ENCODE measurements at places on chromosomes 16 and 17.

- DNase-seq = no peak
These were observed 841 bp upstream of the RAB5C start for GRCh38 chr17:42155614-42156045.

GRCh38 chr16:69057400-69058378, 47.8 kb upstream of the HAS3 start:
- DNase-seq = no peak

DNA sequence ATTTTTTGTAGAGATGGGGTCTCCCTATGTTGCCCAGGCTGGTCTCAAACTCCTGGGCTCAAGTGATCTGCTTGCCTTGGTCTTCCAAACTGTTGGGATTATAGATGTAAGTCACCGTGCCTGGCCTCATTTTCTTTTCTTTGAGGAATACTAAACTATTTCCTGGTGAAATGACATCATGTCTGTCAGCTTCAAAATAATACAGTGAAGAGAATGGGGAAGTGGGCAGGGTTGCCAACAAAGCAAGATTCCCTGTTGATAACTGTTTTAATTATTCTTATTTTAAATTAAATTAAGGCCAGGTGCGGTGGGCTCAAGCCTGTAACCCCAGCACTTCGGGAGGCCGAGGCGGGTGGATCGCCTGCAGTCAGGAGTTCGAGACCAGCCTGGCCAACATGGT, 21.1 kb downstream of the PIPOX start:
- no peak for DNase-seq

- no peak for DNase-seq
These were observed 4.0 kb upstream of the PHKG2 start for GRCh38 chr16:30744183-30744582.

- no peak for DNase-seq
These were observed 11.8 kb downstream of the PIK3R6 start for GRCh38 chr17:8855477-8856204.

DNA sequence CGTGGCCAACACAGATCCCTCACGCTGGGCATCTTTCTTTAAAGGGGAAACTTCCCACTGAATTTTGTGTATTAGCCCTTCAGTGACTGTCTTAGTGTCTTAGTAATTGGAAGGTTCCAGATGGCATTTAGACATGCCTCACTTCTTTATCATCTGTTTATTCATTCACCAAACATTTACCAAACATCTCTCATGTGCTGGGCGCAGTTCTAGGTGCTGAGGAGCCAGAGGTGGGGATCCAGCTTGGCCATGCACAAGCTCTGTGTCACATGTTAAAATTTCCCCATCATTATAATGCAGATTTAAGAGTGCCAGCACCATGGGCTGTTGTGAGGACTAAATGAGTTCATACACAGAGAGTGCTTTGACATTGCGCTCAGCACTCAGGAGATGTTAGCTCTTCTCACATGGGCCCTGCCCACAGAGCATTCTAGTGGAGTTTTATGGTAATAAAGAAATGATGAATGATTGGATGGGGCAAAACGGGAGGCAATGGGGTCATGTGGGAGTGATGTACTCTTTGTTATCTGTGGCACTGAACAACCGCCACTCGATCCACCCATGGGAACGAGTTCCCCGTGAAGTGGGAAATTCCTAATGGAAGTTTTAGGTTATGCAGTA, 119.7 kb downstream of the SNX29 start:
- DNase-seq = peak; percentile 7

DNA sequence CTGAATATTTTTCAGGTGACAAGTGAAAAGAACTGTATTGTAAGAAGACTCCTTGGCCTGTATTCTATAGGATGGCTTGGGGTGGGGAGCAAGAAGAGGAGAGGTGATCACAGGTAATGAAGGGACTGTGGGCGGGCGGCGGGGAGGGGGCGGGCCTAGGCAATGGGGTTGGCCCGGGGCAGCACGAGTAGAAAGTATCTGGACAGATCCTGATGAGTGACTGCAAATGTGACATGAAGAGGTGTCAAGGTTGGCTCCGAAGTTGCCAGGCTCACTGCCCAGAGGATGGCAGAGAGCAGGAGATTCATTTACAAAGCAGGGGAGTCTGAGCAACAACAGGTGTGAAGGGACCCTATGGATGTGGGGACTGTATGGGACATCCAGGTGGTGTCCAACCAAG, 10.8 kb upstream of the G6PC1 start:
- DNase-seq = no peak

DNA sequence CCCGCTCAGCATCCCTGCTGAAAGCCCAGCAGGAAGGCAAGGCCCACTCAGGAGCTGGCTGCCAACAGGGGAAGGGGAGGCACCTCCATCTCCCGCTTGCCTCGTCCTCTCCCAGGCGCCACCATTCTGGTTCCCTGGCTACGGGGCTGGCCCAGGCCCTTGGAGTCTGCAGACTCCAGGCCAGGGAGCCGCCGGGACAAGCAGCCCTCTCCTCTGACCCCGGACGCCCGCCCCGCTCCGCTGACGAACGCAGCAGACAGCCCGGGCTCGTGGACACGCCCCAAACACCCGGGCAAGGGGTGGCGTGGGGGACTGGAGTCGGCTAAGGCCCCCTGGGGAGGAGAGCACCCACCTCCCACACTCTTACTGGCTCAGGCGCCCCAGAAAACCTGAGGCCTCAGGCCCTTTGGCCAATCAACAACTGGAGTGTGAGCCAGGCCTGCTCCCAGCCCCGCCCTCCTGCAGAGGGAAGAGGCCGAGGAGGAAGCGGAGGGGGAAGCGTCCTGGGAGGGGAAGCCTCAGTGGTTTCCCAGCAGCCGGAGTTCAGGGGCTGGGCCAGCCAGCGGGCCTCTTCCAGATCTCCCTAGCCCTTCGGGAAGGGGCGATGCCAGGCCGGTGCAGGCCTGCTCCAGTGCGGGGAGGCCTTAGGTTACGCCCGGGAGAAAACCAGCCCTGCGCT, 4.2 kb downstream of the MNT start:
- peak; percentile 83 for DNase-seq

DNA sequence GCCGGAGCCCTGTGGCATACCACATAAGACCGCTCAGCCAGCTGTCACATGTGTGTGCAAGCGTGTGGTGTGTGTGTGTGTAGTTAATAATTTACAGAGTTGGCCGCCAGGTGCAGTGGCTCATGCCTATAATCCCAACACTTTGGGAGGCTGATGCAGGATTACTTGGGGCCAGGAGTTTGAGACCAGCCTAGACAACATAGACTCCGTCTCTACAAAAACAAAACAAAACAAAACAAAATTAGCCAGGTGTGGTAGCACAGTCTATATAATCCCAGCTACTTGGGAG, 20.4 kb downstream of the SOCS1 start:
- DNase-seq = no peak

- no peak for DNase-seq
These were observed 628.5 kb downstream of the MAF start for GRCh38 chr16:78972006-78972405.

DNA sequence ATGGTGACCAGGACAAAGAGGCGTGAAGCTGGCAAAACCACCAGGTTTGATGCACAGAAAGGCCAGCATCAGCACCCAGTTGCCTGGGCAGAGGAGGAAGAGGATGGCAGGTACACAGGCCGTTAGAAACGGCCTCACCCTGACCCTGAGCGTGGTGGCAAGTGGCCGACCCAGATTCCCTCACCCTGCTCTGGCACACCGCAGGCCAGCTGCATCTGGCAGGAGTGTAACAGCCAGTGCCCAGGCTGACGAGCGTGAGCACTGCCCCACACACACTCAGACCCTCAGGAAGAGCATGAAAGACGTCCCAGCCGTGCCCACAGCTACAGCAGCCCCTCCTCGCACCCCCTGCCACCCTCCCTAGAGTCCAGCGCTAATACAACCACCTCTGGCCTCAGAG, 82.0 kb downstream of the ANKRD11 start:
- no peak for DNase-seq

GRCh38 chr16:25051406-25052150, 36.4 kb upstream of the ARHGAP17 start:
- no peak for DNase-seq

DNA sequence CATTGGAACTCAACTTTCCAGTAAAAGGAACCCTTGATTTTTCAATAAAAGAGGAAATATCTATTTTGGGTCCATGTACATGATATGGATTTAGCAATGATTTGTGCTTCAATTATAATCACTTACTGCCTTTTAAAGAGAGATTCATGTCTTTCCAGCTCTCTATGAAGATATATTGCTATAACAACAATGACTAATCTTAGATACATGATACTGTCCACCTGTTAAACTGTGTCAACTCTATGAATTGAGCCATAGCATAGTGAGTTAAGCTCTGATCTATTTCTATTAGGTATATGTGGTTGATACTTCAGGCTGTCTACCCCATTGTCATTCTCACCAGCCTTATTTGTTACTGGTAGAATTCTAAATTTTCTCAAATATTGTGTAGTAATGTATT, 15.0 kb upstream of the MPHOSPH6 start:
- DNase-seq = no peak

- no peak for DNase-seq
These were observed 12.6 kb downstream of the MAP2K3 start for GRCh38 chr17:21297026-21297520.

DNA sequence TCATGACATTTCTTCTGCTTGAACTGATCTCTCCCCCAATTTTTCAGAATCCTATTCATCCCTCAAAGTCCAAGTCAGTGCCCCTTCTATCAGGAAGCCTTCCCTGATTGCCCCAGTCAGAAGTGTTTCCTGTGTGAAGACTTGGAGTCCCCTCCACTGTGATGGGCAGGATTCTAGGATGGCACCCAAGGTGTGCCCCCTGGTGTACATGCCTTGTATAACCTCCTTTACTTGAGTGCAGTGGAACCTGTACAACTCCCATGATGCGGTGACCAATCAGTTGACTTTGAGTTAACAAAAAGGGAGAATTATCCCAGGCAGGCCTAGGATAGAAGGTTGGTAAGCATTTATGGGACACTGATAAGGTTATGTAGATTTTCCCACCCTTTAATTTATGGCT, 23.4 kb downstream of the MYH13 start:
- no peak for DNase-seq

DNA sequence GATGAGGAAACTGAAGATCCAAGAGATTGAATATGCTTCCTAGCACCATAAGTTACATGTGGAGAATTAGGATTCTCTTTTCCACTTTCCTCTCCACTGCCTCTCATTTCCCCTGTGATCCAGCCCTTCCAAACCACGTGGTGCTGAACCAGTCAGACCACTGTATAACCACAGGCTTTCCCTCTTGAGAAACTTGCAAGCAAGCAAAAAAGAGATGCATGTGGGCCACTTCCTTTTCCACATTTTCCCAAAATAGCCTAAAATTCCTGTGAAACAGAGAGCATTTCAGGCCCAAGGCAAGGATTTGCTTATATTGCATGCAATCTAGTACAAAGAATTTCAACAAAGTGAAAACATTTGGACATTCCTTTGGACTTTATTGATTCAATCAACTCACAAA, 59.3 kb upstream of the KSR1 start:
- no peak for DNase-seq

DNA sequence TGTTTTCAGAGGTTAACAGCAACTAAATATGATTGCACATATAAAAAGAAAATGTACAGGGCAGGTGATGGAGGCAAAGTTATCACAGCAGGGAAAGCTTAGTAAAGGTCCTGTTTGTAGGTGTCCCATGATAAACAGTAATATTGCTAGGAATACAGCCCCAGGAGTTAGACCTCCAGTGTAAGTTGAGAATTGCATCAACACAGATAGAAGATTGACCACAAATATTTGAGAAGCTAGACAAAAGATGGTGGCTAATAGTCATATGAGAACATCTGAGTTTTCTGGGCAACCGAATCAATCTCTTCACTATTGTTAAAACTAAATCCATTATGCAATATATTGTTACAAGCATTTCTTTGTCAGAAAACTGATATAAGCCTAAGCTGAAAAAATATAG, 152.6 kb downstream of the CDH11 start:
- no peak for DNase-seq

DNA sequence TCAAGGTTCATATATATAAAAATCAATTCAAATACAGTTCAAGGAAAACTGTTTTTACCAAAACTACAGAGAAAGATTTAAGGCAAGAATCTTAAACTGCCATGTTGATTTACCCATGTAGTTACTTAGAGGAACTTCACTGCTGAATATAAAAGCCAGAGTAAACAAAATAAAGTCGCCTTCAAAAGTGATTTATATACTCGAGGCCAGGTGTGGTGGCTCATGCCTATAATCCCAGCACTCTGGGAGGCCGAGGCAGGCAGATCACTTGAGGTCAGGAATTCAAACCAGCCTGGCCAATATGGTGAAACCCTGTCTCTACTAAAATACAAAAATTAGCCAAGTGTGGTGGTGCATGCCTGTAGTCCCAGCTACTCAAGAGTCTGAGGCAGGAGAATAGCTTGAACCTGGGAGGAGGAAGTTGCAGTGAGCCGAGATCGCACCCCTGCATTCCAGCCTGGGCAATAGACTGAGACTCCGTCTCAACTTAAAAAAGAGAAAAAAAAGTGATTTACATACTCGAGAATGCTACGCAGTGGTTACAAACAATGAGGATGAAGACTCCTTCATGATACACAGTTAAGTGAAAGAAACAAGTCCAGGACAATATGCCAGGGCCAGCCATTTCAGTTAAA, 54.1 kb upstream of the CNEP1R1 start:
- DNase-seq = no peak

- peak; percentile 52 for DNase-seq
These were observed 2.5 kb downstream of the CARHSP1 start for GRCh38 chr16:8866118-8866883.

DNA sequence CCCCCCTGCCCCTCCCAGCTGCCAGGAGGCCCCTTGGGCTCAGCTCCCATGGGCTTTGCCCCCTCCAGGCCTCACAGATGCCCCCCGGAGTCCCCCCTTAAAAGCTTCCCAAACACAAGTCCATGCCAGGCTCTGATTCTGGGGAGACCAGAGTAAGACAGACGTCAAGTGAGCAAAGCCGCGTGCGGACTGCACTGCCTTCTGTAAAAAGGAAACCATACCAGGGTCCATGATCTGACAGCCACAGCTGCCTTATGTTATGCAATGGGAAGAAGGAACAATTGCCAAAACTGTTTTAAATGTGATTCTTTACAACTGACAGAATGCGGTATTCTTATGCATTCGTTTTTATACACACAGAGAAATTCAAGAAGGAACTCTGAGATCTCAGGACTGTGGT, 17.9 kb upstream of the HEXD start:
- no peak for DNase-seq

DNA sequence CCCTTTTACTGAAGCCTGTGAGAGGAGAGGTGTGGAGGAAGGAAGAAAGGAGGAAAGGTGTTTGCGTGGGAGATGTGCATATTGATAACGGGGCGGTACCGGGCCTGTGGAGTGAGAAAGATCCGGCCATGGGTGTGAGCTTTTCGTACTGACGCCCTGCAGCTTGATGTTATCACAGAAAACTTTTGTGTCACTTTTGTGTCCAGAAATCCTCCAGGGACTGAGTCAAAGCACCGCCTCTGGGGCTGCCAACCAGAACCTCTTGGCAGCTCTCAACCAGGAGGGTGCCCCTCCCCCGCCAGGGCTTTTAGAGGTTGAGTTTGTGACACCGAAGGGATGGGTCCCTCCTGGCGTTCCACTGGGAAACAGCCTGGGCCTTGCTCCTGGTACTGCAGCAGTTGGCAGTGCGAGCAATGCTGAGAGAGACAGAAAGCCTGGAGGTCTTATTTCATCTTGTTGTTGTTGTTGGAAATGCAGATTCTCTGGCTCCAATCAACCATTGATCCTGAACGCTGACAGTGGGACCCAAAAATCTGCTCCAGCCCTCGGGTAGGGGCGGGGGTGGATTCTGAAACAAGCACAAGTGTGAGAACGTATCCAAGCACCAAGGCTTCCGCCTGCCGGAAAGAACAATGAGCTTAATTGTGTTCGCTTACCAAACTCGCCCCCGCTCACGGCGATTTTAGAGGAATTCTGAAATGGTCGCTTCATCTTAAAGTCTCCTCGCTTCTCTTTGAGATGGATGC, 65.0 kb downstream of the CRISPLD2 start:
- DNase-seq = peak; percentile 39

GRCh38 chr16:86761111-86762031, 183.0 kb downstream of the FOXL1 start:
- DNase-seq = no peak
